NB4 (cell line): ENCODE measurements at places on chromosomes 2 and 18.

GRCh38 chr2:151475071-151475470, 65.4 kb downstream of the RIF1 start:
- DNase-seq, result peak; percentile 27

DNA sequence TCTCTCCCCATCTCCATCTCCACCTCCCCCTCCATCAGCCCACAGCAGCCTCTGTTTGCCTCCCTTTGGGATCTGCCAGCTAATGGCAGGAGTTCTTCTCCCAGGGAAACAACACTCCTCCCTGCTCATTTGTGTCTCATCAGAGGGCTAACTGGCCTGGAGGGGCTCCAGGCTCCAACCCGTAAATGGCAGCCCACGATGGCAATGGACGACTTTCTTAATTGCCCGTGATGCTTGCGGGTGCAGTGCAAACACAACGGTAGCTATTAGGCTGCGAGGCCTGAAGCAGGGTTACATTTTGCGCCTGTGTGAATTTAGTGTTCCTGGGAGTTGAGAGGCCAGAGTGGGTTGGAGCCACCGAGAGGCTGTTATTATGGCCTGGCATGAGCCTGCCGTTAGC, 285.1 kb downstream of the TNS1 start:
- DNase-seq, result no peak

DNA sequence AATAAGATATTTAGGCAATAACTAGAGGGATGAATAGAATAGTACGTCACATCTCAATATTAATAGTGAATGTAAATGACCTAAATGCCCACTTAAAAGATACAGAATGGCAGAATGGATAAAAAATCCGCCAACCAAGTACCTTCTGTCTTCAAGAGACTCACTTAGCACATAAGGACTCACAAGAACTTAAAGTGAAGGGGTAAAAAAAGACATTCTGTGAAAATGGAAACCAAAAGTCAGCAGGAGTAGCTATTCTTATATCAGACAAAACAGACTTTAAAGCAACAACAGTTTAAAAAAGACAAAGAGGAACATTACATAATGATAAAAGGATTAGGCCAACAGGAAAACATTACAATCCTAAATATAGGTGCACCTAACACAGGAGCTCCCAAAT, 56.7 kb upstream of the DSC1 start:
- DNase-seq, result no peak

GRCh38 chr2:239800785-239801386, 224.3 kb downstream of the NDUFA10 start:
- no peak for DNase-seq

DNA sequence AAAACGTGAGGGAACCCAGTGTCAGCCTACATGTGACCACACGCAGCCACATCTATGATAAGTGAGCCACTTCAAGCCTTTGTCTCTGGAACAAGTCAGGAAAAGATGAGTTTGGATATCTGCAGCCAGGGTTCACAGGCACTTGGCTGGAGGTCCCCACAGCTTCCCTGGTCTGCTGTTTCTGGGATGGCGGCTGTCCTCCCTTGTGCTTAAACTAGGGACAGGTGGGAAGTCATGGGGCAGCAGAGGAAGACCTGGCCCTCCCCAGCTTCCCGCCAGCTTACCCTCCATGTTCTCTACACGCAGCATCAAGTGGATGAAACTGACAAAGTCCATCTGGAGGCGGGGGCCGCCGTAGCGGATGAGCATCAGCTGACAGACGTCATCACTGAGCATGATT, 38.5 kb upstream of the GALNT14 start:
- DNase-seq, result no peak

GRCh38 chr2:204255071-204255470, 290.2 kb upstream of the PARD3B start:
- no peak for DNase-seq

DNA sequence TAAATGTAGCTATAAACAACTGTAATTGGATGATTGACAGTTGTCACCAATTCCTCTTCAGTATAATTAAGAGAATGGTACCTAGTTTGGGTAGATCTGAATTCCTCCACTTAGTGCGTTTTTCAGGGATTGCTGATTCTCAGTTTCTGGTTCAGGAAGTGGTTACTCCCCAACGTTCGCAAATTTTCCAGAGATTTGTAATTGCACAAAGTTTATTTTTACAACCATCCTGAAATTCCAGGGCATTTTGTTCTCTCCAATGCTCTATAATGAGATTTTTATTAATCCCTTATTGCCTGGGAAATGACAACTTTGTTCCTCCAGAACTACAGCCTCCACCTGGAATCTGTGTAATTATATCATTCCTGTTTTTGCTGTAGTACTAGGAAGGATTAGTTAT, 710.6 kb upstream of the ZEB2 start:
- DNase-seq, result no peak

GRCh38 chr18:58269931-58270330, 225.9 kb downstream of the NEDD4L start:
- DNase-seq, result no peak

DNA sequence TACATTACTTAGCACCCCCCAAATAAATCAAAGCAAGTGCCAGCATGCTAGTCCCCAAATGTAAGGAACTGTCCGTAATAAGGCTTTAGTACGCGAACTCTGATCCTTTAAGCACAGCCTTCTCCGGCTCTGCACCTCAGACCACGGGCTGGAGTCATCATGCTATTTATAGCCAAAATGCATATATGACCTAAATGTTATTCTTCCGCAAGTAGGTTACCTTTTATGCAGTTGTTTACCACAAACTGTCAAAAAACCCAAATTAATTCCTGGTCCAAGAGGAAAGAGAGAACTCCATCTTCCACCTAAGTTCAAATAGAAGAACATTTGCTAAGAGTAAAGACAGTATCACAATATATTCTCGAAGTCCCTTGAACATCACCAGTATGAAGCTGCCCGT, 42.7 kb downstream of the ZNF516 start:
- peak; percentile 56 for DNase-seq

GRCh38 chr18:5167831-5168230, 29.2 kb downstream of the AKAIN1 start:
- DNase-seq, result no peak

DNA sequence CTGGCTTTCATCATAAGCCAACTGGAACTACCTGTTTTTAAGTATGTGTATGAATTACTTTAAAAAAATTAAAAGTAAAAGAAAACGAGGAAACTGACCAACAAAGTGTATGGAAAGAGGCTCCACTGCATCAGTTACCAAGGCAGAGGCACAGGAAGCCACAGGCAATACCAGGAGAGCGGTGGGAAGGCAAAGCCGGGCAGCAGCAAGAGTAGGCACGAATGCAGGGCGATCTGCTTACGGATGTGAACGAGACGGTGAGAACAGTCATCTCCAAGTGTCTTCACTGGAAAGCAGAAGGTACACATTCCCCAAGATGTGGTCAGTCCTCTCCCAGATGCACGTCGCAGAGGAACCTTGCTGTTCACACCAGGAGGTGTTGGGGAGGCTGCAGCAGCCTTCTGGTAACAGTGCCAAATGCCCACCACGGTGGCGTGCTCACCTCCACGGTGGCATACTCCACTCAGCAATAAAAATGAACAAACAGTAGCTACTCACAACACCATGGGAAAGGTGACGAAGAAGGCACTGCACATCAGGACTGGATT, 43.1 kb downstream of the HS6ST1 start:
- DNase-seq, result no peak

DNA sequence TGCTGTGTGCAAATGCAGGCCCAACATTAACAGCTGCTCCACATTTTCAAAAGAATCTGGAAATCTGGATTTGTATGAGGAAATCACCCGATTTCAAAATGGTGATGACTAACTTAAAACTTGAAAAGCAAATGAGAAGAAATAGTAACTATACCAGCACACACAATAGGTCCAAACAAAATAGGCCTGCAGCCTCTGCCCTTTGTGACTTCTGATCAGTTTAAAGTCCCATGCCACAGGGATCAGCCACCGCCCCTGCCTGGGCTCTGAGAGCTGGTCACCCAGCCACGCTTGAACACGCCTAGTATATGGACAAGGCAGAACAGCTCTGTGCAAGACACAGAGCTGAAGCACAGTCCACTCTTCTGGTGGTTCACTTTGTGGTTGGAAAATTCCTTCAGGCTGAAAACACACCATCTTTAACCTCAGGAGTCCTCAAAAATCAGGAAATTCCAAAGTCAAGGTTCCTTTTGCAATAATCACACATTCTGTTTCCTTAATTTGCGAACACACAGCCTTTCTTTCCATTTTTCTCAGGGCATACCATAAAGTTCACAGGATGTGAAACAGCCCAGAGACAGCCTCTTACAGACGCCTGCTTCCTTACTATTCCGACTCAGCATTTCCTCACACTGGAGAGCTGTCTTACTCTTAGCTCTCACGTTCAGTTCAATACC, 150.1 kb upstream of the RIOK3 start:
- no peak for DNase-seq

DNA sequence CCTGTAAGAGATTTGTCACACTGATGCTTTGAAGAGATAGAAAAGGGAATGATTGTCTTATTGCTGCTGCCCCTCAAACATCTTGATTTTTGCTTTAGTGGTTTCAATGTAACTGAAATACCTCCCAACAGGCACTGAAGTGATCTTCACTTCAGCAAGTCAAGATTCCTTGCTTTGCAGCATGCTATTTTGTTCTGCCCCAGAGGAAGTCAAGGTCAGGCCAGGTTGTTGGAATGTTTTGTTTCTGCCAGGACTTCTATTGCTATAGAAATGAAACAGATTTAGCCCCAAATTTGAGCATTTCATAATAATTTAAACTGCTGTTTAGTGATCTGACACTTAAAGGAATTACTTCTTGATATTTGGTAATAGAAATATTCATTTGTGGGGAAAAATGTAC, 277.6 kb downstream of the ZNF804A start:
- no peak for DNase-seq

GRCh38 chr2:71389384-71390072, 57.9 kb downstream of the ZNF638 start:
- no peak for DNase-seq

GRCh38 chr2:234373481-234374149, 123.3 kb downstream of the ARL4C start:
- no peak for DNase-seq

- peak; percentile 72 for DNase-seq
Measured at GRCh38 chr2:113240150-113240914, 38.4 kb downstream of the PAX8 start.

- no peak for DNase-seq
Measured at GRCh38 chr18:12086249-12086648, 7.4 kb upstream of the ANKRD62 start.

DNA sequence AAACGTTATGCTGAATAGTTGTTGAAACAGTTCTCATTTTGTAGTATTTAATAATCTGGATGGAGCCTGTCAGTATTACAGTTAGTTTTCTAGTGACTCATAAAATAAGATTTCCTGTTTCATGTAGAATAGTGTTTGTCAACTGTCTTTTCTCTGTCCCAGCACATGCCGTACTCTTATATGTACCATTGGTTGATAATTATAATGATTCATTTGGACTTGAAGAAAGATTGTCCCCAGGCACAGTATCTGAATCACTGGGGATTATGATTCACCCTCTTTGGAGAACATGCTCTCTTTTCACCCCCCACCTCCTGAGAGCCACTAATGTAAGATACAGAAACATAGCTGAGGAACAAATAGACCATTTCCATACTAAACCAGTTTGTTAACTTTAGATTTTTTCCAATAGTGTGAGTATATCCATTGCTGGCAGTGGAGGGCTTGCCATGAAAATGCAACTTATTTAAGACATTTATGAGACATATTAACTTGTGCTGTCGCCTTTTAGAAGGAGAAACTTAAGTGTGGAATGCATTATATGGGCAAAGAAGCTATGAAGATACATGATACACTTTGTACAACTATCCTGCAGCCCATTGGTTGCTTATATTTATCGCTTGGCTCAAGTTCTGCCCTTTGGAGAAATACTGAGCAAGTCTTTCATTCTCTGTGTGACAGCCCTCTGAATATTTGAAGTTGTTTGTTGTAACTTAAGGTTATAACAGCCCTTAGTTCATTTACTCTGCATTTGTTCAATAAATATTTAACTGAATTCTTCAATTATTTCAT, 12.4 kb downstream of the COPS8 start:
- DNase-seq, result no peak

- no peak for DNase-seq
Measured at GRCh38 chr2:213306316-213306942, 22.2 kb downstream of the SPAG16 start.
